ENCODE measurements at places on chromosomes 11 and 22.
A peak's percentile ranks its signal among the peaks of the same experiment; 100 is the strongest.

GRCh38 chr22:31876156-31876920 is 68.0 kb upstream of the YWHAH start:
- no peak for DNase-seq

GRCh38 chr11:9530020-9530621 is 43.3 kb upstream of the WEE1 start:
- DNase-seq: no peak

DNA sequence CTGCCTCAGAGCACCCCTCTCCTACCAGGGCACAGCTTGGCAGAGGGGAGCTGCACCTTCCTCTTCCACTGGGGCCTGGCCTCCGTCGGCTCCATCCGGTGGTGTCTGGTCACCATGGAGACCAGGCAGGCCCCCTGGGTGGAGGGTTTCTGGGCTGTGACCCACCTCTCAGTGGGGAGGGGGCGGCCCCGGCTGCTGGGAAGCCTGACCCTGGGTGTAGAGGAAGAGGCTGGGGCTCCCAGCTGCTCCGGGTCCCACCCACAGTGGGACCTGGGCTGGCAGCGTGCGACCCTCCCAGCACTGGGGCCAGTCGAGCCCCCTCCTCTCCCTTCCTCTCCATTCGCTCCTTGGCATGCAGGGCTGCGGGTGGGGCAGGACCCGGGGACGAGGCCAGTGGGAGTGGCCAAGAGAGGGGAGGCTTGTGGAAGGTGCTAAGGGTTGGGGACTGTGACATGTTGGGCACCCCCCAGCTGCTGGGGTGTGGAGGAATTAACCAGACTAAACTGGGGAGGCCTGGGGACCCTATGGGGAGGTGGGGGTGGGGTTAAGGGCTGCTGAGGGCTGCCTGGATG is 46.8 kb downstream of the BRSK2 start:
- peak; percentile 68 for DNase-seq

- DNase-seq: peak; percentile 84
Observed at GRCh38 chr11:32172848-32173834, 82.3 kb downstream of the RCN1 start.

- DNase-seq: no peak
Observed at GRCh38 chr11:115286614-115287013, 217.6 kb downstream of the CADM1 start.

- DNase-seq: no peak
Observed at GRCh38 chr11:1057806-1058205, 16.9 kb upstream of the MUC2 start.

Measured in retina (tissue), 1 donor.